ENCODE measurements at places on chromosomes 6 and 20. TPM values are rescaled to one million over a fixed set of nuclear protein-coding genes. Genes with fewer than 3 reads are reported as not detected.
A peak's percentile ranks its signal among the peaks of the same experiment; 100 is the strongest.

DNA sequence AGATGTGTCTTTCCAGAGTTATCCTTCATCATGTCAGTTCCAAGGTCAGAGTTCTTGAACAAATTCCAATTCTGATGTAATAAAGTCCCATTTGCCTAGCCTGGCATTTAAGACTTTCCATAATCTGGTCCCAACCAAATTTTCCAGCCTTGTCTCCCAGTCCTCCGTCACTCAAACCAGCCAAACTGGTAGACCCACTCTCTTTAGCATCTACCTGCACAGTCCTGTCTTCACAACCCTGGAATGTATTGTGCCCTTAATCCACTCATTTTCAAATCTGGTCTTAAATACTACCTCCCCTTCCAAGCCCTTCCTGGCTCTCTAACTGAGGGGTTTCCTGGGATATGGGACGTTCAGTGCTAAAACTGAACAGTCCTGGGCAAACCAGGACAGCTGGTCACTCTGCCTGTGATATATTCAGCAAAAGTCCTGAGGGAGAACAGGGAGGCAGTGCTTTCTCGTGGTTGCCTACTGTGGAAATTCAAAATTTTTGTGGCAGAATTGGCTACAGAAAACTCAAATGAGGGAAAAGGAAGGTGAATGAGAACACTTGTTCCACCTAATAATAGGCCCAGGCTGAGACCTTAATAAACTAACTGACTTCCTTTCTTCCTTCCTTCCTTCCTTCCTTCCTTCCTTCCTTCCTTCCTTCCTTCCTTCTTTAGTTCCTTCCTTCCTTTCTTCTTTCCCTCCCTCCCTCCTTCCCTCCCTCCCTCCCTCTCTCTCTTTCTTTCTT lies 10.8 kb upstream of the AKAP7 start:
- no peak for DNase-seq
- no peaks in the 10 kb centered on the region for H3K27me3 ChIP-seq
- no peak overlapping the region for H3K4me3 ChIP-seq
- no peak overlapping the region for H3K27ac ChIP-seq
- H3K4me1 ChIP-seq = no peaks in the 10 kb centered on the region

DNA sequence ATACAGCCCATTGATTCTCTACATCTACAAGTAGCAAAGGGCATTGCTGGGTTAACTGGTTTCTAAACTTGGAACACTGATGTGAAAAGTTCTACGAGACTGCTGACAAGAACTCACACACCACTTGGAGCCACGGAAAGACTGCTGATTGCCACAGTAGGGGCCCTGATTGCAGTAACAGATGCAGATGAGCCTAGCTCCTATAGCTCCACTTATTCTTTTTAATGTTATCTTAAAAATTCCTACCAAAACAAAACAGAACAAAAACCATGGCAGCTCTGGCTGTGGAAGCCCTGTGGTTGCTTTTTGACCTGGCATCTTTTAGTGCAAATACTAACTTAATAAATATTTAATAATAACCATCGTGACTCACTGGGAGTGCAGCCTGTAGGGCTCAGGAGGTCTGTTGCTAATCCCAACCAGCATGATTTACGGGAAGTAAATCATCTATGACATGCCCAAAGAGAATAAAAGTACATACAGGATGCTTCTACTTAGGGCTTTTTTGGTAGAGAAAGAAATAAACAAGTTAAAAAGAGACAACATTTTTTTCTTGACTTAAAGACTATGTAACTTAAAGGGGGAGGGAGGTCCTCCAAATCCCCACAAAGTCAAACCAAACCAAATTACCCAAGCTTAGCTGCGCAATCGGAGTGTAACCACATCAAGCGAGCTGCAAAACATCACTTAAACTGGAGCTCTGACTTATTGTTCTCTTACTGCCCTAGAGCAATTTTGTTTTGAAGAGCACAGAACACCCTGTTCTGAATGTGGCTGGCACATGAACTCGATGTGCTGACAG lies 87.2 kb downstream of the FKBP5 start:
- no peak overlapping the region for H3K4me3 ChIP-seq
- H3K36me3 ChIP-seq = peaks cover 6% of the 10 kb centered on the region
- H3K27ac ChIP-seq = peak overlapping the region; percentile 97
- DNase-seq = peak; percentile 78
- peaks cover 76% of the 10 kb centered on the region for H3K4me1 ChIP-seq
- H3K27me3 ChIP-seq = no peaks in the 10 kb centered on the region

GRCh38 chr20:3629893-3630292 lies 33.3 kb downstream of the GFRA4 start:
- no peak overlapping the region for H3K4me3 ChIP-seq
- DNase-seq = no peak
- no peak overlapping the region for H3K27ac ChIP-seq
- no peaks in the 10 kb centered on the region for H3K4me1 ChIP-seq

DNA sequence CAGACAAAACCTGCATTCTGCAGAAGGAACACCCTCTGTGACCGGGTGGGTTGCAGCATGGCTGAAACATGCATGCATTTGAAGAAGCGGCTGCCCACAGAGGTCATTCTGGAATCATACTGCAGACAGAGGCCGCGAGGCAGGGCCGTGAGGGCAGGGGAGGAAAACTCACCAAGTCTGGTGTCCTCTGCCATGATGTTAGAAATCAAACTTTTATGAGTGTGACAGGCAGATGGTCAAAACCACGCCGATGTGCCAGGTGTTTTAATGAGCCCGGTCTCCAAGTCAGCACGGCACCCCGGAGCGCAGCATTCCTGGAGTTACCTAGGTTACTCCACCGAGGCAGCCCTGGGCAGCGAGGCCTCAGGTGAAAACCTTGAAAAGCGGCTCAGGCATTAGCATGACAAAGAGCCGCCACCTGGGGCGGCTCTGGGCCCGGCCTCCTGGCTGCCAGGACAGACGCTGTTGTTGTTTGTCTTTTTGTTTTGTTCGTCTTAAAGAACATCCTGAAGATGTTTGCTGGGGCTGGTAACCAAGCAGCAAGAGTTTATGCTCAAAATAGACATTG lies 255.6 kb downstream of the ERMARD start:
- no peaks in the 10 kb centered on the region for H3K27me3 ChIP-seq

GRCh38 chr6:24936641-24937317 lies 1.0 kb upstream of the RIPOR2 start:
- H3K4me3 ChIP-seq = no peak overlapping the region
- peak; percentile 32 for DNase-seq
- peaks cover 23% of the 10 kb centered on the region for H3K4me1 ChIP-seq
- no peak overlapping the region for H3K27ac ChIP-seq

DNA sequence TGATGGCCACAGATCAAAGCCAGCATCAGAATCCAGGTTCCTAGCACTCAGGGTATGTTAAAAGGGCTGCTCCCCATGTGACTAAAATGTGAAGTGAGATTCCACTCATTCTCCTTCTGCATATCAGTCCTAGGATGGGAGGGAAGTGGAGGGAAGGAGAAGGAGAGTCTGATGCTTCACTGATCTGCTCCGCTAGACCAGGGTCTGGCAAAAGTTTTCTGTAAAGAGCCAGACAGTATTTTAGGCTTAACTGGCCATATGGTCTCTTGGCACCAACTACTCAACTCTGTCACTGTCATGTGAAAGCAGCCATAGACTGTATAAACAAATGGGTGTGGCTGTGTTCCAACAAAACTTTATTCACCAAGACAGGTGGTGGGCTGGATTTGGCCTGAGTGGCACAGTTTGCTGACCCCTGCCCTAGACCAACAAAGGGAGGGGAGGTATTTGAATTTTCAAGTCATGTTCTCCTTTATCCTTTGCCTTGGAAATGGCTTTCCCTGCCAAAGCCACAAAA lies 22.6 kb downstream of the GHRH start:
- no peaks in the 10 kb centered on the region for H3K27me3 ChIP-seq
- no peaks in the 10 kb centered on the region for H3K4me1 ChIP-seq
- no peak overlapping the region for H3K27ac ChIP-seq
- no peak overlapping the region for H3K4me3 ChIP-seq
- DNase-seq = no peak

DNA sequence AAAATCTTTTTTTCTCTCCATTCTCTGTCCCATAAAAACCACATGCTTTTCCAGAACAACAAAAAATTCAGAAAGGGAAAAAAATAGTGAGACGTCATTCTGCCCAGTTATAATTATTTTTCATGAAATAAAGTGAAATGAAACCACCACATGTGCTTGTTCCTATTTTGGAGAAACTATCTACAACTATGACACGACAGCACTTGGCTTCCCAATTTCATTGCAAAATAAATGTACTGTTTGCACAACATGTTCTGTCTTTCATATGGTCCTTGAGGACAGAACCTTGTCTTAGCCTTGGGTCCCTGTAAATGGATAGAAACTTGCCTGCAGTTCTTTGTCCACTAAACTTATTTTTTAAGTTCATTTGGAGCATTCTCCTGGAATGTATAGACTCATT lies 5.6 kb upstream of the MAN1A1 start:
- H3K4me3 ChIP-seq = no peak overlapping the region
- no peak for DNase-seq
- no peak overlapping the region for H3K27ac ChIP-seq
- no peaks in the 10 kb centered on the region for H3K36me3 ChIP-seq
- peaks cover 14% of the 10 kb centered on the region for H3K4me1 ChIP-seq
- no peaks in the 10 kb centered on the region for H3K27me3 ChIP-seq

- H3K4me1 ChIP-seq = no peaks in the 10 kb centered on the region
- no peak overlapping the region for H3K4me3 ChIP-seq
- peaks cover 100% of the 10 kb centered on the region for H3K36me3 ChIP-seq
- no peak for DNase-seq
These were observed 49.8 kb downstream of the MYH7B start for GRCh38 chr20:35005463-35005961.

DNA sequence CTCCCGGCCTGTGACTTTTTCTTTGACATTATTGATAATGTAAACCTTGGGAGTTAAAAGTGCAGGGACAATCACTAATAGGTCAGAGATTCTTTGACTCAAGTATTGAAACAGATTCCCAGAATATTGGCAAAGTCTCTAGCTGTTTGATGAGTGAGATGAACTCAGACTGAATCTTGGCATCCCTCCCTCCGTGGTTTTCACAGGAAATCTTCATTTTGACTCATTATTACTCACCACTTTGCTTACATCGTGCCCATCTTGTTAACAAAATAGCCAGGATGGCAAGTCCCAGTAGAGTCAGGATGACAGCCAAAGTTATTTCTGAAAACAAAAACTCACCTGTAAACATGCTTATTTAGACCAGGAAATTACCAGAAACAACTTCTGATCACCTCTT lies 2.0 kb downstream of the TSBP1 start:
- no peaks in the 10 kb centered on the region for H3K36me3 ChIP-seq
- no peak for DNase-seq
- H3K4me3 ChIP-seq = no peak overlapping the region
- H3K27ac ChIP-seq = no peak overlapping the region
- H3K27me3 ChIP-seq = no peaks in the 10 kb centered on the region

- no peaks in the 10 kb centered on the region for H3K36me3 ChIP-seq
- DNase-seq = no peak
- H3K27ac ChIP-seq = no peak overlapping the region
- H3K27me3 ChIP-seq = no peaks in the 10 kb centered on the region
- no peaks in the 10 kb centered on the region for H3K4me1 ChIP-seq
- H3K4me3 ChIP-seq = no peak overlapping the region
These were observed 1100.0 kb downstream of the GRIK2 start for GRCh38 chr6:102493485-102493884.

- no peak overlapping the region for H3K4me3 ChIP-seq
- H3K27ac ChIP-seq = no peak overlapping the region
- no peak for DNase-seq
- H3K36me3 ChIP-seq = no peaks in the 10 kb centered on the region
- no peaks in the 10 kb centered on the region for H3K4me1 ChIP-seq
These were observed 63.8 kb upstream of the TINAG start for GRCh38 chr6:54244430-54244829.

- no peaks in the 10 kb centered on the region for H3K36me3 ChIP-seq
- no peak overlapping the region for H3K4me3 ChIP-seq
- H3K4me1 ChIP-seq = no peaks in the 10 kb centered on the region
- no peak overlapping the region for H3K27ac ChIP-seq
These were observed 566.1 kb downstream of the KIF16B start for GRCh38 chr20:16007164-16007563.

Gene TPBG
- total RNA-seq = 28.0 TPM

Gene COL21A1
- 1.9 TPM for total RNA-seq

Gene SFTA2
- total RNA-seq = not detected

Gene GRM1
- total RNA-seq = 2.5 TPM

Gene MATN4
- total RNA-seq = not detected

Gene AMD1
- total RNA-seq = 149 TPM
